ENCODE measurements at places on chromosomes 6 and 20.

GRCh38 chr6:89984926-89985750, 90.9 kb downstream of the GJA10 start:
- no peak for DNase-seq

DNA sequence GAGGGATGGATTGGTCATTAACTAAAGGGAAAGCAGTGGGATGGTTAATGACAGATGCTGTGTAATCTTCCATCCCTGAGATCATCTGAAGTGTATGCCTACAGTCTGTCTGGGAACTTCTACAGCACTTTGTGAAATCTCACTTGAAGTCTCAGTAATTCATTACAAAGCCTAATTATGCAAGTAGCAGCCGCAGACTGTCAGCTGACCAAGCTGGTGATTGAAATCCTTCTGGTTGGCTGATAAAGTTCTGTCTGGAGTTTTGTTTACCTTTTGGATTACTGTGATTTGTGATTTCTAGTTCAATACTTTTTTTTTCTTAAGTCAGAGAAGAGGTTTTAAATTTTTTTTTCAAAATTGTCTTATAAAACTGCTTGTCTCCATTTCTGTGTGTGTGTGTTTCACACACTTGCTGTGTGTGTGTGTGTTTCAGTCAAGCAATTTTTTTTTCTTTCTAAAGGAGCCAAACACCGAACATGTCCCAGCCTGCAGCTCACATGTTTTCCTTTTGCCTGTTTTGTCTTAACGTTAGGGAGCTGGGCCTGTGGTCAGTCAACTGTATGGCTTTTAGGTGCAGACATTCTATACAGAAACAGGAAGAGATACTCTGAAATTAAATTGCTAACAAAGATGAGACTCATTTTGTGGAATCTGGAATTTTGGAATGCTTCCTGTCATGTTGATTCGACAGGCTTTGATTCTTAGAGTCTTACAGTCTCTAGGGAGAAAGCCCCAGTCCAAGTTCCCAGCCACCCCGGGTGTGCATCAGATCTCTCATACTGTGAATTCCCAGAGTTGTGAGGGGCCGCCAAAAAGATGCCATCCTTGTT, 28.5 kb upstream of the ADGRF4 start:
- DNase-seq: no peak

DNA sequence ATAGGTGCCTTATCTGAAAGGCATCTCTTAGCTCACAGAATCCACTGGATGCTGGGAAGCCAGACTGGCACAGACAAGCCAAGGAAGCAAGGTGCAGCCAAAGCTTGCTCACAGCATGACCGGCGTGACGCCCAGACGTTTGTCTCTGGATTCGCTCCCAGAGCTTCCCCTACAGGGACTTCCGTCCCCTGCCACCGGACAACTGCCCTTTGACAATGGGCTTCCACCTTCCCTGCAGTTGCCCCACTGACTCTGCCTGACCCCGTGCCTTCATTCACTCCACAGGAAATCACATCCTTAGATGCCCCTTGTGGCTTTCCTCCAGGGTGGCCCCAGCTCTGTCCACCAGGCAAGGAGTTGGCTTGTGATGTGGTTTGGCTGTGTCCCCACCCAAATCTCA, 94.8 kb upstream of the CDH4 start:
- no peak for DNase-seq

DNA sequence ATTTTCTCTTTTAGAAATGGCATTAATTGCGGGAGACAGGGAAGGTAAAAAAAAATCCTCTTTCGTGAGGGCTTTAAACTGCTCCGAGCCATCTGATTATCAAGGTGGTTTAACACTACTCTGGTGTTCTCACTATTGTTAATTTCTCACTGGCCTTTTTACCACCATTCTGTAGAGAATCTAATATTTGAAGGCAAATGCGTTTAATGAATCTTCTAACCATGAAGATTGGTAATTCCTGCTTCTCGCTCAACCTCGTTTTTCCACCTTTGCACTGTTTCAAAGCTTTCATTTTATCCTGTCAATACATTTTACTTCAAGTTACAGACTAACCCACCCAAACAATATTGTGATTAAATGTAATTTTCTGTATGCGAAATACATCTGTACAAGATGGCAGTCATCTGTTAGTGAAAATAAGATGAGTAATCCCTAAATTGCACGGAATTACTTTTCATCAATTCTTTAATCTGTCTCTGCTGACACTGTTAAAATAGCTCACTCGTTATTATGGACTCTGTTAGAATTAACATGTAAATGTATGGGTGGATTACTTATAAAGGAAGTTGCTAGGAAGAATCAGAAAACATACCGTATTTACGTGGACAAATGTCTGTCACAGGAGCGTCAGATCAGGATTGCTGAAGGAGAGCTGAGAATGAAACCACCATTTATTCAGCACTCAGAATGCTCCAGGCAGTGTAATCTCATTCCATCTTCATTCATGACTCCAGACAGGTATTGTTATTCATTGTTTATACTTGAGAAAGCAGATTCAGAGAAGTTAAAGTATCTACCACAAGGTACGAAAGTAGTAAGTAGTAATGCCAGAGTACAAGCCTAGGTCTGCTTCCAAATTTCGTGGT, 1.1 kb upstream of the LCA5 start:
- DNase-seq: no peak

- DNase-seq: no peak
These were observed 532.8 kb downstream of the GRIK2 start for GRCh38 chr6:101926149-101926925.

Data from glomerular endothelial cell (primary cell).